NCI-H1417 (cell line): ENCODE measurements at places on chromosomes 4 and X.

- no peak for DNase-seq
These were observed 72.6 kb upstream of the NKX1-1 start for GRCh38 chr4:1478766-1479355.

- DNase-seq = no peak
These were observed 109.5 kb upstream of the VCX3A start for GRCh38 chrX:6644411-6644810.

- no peak for DNase-seq
These were observed 10.3 kb upstream of the VSIG4 start for GRCh38 chrX:66050140-66050569.

DNA sequence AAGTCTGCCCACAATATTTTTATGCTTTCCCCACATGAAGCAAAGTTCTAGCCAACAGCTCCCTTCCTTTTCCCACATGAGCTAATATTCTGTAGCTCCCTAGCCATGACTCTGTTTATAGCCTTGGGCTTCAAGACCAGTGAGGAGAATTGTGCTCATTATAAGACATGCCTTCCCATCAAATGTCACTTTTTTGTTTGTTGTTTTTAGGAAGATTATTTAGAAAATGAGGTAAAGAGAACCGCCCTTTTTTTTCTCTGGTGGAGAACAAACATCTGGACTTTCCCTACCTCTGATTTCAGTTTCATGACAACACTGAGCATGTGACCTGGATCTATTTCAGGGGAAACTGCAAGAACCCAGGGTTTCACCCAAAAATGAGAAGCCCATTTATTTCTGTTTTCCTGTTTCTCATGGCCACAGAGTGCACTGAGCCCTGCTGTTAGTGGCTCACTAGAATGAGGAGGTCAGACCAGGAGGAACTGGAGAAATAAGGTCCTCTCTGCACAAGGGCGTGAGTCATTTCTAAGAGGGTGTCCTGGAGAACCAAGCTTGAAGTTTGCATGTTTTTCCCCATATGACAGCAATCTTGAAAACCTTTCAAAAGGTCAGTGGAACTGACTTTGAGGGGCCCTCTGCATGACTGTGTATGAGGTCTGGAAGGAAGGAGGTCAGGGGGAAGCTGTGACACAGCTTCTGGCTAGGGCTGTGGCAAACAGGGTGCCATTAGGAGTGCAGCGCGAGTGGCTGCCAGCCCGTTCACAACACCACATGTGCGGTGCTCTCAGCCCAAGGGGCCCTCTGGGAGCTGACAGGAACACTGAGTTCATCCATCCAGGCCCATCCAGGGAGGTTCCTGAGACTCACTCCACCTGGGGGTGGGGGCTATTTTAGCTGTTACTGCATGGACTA, 55.2 kb downstream of the CHST7 start:
- no peak for DNase-seq

DNA sequence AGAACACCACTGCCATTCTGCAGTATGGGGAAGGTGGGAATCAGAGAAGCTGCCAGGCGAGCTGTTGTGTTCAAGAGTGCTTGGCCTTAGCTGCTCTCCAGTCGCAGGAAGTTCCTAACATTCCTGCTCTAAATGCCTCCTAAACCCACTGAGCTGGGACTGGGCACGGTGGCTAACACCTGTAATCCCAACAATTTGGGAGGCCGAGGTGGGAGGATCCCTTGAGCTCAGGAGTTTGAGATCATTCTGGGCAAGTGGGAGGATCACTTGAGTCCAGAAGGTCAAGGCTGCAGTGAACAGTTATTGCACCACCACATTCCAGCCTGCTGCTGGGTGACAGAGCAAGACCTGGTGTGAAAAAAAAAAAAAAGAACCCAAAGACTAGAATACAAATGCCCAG, 690.3 kb upstream of the FAM241A start:
- DNase-seq = no peak

DNA sequence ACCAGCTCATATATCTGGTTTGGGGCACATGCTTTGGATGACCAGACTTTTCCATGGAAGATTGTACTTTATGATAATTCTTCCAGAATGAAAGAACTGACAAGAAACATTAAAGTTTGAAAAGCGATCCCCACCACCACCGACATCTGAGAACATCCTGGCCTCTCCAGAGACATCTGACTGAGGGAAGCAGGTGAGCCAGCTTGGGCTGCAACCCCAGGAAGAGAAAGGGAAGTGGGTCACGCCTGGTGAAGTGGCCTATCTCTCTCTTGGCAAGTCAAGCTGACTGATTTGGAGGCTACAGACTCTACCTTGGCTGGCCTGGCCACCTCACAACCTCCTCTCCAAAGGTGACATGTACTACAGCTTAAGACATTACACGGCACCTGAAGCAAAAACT, 20.7 kb downstream of the PARM1 start:
- no peak for DNase-seq

- no peak for DNase-seq
These were observed 3.5 kb upstream of the ARHGEF6 start for GRCh38 chrX:136784231-136784630.

- no peak for DNase-seq
These were observed 26.8 kb upstream of the BCORL1 start for GRCh38 chrX:129955682-129956081.

GRCh38 chr4:4377191-4377590, 9.7 kb upstream of the NSG1 start:
- no peak for DNase-seq

GRCh38 chr4:20384456-20384855, 132.8 kb downstream of the SLIT2 start:
- DNase-seq = no peak

- no peak for DNase-seq
These were observed 21.5 kb downstream of the SLC34A2 start for GRCh38 chr4:25677157-25677556.

DNA sequence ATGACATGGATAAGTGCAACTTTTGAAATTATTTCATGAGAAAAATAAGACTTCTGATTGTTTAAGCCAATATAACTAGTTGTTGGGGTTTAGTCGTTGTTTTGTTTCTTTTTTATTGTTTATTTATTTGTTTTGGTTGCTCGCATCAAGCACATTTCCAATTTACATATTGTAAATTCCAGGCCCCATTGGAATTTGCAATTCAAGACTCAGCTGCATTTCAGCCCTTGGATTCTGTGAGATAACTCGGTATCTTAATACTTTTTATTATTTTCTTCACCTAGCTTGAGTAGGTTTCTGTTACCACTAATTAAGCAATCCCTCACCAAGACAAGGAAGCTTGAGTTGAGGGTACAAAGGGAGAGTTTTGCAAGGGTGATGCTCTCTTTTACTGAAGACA, 318.3 kb upstream of the GATB start:
- no peak for DNase-seq

GRCh38 chrX:15269618-15270521, at the start of gene ASB9:
Gene ASB9 (minus strand): TSS chrX:15270083. CDS start chrX:15269874, 209 bp downstream.
- peak; percentile 67 for DNase-seq

- no peak for DNase-seq
These were observed 958.6 kb downstream of the STIM2 start for GRCh38 chr4:27819246-27819645.

GRCh38 chr4:68724426-68724825, 54.0 kb upstream of the UGT2B15 start:
- DNase-seq = peak; percentile 6

DNA sequence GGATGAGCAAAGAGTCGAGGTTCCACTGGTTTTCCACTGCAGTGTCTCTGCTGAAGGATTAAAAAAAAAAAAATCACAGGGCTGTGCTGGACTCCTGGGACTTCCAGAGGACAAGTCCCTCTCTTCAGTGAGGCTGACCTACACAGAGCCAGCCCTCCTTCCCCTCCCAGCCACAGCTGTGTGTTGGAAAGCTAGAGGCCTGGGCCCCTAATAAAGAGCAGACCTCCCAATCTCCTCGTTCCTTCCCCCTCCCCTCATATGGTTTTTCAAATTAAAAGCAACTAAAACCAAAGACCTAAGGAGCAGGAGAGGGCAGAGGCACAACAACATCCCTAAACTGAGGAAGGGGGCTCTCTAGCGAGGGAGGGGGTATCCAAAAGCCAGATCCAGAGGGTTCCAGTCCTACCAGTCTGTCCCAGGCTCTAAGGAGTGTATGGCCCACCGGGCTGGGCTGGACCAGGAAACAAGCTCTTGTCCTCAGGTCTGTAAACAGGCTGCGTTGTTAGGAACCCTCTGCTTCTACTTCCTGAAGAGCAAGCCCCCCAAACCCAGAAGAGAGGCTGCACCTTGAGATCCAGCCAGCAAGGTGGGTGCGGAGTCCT, 4.0 kb upstream of the PDGFRA start:
- DNase-seq = no peak

DNA sequence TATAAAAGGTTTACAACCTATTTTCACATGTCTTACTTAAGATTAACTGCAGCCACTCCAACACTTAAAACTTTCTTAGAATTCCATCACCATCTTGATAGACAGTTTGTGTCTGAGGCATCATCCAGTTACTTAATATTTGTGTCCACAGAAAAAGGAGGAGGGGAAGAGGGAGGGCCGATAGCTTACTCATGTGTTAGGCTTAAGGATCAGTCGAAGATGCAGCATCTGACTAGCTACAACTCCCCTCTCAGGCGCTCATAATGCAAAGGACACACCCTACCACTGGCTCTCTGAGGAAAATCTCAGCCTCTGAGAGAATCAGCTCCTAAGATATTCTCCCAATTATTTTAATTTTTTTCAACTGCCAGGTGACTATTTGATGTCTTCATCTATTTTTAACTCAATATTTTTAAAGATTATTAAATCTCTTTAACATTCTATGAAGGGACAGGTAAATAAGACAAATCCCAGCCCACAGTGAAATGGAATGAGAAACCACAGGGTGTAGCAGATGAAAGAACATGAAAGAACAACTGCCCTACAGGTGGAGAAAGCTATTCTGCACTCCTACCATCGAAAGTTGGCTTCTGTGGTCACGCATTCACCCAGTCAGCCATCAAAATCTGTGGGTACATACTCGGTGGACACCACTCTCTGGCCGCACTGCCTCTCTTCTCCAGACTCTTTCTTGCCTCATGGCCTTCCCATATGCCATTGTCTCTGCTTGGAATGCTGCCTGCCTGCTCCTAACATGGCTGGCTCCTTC, 48.0 kb downstream of the ARAP2 start:
- no peak for DNase-seq

DNA sequence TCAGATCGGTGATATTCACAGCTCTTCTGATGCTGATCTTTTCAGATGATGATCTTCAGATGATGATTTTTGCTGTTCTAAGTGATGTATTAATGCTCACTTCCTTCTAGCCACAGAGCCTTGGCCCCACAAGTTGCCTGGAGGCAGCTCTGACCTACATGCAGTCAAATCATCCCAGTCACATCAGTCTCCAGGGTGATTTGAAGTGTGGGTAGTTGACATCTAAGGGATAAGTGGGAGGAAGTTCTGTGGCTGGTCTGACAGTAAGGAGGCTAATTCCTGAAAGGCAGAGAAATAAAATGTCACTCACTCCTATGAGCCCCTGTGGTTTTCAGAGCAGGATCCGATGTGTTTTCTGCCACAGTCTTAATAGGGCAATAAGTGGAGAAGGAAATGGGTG, 79.8 kb upstream of the RPL34 start:
- no peak for DNase-seq

DNA sequence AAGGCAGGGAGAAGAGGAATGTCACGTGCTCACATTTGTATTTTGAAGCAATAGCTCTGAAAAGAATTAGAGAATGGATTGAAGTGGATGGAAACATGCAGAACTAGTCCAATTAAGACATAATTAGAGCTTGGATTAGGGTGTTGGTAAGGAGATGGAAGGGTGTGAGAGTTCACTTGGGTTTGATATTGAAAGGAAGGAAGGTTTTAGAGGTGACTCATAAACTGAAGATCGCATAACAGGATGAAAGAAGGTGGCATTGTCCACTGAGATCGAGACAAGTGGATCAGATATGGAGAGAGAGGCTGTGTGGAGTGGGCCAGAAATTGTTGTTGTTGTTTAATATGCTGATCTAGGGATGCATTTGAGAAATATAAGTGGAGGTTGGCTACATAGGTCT, 244.0 kb upstream of the SMIM31 start:
- no peak for DNase-seq

DNA sequence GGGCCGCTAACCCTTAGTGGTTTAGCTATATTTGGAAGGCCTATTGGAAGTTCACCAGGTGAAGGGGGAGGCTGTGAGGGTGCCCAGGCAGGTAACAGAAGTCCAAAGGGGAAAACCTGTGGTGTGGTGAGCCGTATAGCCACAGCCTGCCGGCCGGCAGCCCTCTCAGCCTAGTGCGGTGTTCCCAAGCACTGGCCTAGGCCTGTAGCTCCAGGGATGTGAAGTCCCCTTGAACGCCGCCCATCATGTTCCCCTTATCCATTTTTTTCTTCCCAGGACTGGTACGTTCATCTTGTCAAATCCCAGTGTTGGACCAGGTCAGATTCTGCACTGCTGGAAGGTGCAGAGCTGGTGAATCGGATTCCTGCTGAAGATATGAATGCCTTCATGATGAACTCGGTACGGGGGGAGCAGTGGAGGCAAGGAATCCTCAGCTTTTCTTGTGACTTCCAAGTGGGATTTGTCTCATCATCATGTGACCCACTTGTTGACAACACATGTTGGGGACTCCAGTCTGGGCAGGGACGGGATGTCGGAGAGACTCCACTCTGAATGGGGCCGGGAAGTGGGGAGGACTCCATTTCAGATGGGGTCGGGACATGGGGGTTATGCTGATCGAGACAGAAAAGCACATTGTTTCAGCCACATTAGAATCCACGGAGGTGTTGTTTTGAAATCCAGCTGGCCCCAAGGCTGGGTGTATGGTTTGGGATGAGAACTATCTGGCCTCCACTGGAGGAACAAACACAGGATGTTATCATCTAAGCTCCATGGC, 39.2 kb upstream of the MSANTD1 start:
- no peak for DNase-seq

DNA sequence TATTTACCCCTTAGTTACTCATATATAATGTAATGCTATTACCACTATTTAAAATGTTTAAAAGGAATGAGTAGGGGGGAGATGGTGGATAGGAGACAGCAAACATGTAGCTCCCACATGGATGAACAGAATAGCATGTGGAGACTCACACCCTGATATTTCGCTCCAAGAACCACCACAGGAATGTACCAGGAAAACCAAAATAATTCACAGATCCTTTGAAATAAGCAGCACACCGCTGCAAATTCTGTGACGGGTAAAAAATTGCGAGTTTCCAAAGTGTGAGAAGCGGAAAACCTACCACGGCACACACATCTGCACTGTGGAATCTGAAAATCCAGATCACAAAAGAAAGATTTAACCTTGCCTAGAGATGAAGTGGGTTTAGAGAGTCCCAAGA, 428.2 kb downstream of the TLL1 start:
- DNase-seq = no peak

GRCh38 chr4:30600246-30601017, 119.7 kb upstream of the PCDH7 start:
- DNase-seq = no peak

GRCh38 chr4:24643774-24644520, 59.6 kb upstream of the DHX15 start:
- no peak for DNase-seq

DNA sequence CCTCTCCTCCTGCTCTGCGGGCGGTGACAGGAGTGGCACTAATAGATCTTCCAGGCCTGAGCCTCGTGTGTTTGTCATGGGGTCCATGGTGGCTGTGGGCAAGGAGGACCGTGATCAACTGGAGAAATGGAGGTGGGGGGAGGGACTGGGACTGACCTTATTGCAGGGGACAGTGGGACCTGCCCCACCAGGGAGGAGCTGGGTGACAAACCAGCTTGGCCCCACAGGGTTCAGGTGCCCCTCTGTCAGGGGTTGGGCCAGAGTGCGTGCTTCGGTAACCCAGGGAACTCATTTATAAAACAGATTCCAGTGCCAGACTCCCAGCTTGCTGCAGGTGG, 366.5 kb downstream of the BCOR start:
- DNase-seq = no peak
